ENCODE measurements at places on chromosomes 12 and 14.

GRCh38 chr12:124993626-124994436 is at the start of gene BRI3BP:
Gene BRI3BP (plus strand): TSS chr12:124993645. CDS start chr12:124993791, 146 bp downstream.
- no peak for DNase-seq

DNA sequence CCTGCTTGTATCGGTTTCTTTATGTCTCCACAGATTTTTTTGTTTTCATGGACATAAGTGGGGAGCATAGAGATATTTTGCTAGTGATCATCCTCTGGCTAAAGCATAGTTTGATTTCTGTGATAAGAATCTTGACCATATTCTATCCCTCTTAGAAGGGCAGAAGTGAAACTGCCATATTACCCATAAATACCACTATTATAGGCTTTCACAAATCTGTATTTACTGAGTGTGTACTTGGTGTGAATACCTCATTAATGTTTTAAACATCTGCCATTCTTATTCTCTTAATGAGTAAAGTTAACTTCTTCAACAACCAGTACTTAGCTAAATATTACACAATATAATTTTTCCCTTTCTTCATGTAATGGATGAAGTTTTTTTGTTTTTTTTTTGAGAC is 16.1 kb downstream of the WNK1 start:
- DNase-seq, result no peak

GRCh38 chr12:24947541-24948419 is 1.1 kb downstream of the BCAT1 start:
- no peak for DNase-seq

GRCh38 chr12:121799156-121799841 is 4.5 kb upstream of the SETD1B start:
- DNase-seq, result peak; percentile 70

DNA sequence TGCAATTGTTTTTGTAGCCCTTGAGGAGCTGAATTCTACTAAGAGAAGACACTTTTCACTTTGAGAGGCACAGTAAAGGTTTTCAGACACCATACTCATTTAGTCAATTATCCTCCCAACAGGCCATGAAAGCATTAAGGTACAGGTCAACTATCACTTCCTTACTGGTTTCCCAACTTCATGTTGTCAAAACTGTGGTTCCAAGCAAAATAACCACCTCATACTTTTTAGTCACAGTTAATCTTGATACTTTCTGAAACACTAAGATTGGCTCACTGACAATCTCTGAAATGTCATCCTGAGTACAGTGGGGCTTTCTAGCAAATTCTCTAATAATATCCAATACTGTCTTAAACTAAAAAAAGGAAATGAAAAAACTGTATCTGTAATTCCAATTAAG is 71.7 kb downstream of the SLC2A13 start:
- DNase-seq, result no peak

DNA sequence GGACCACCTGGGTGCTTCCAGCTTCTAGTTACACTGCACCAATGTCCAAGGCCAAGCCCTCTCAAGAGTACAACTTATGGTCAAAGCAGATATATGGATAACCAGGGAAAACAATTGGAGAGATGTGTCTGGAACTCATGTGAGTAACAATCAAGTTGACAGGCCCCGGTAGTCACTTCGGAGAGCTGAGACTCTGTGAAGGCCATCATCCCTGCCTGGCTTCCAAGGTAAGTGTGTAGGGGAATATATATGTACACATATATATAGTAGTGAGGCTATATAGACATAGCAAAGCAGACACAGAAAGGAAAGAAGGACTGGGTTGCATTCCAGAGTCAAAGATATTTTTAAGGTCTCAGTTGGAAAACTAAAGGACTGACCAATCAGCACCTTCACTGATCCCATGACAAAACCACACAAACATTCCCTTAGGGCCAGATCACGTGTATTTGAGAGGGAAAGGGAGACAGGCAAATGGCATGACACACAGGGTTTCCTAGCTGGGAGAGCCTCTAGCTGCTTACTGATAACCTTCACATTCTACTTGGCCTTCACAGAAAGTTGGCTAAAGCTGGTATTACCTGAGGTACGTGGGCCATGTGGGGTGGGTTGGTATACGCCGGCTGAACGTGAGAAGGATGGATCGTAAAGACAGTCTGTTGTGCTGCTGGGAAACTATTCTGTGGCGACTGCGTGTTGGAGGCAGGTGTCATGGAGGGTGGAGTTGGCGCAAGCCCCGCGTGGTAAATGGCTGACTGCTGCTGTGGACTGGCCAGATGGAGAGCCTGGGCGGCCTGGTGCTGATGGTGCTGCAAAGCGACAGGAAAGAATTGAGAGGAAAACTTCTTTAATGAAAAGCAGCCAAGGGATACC is 50.0 kb downstream of the SH2B3 start:
- no peak for DNase-seq

DNA sequence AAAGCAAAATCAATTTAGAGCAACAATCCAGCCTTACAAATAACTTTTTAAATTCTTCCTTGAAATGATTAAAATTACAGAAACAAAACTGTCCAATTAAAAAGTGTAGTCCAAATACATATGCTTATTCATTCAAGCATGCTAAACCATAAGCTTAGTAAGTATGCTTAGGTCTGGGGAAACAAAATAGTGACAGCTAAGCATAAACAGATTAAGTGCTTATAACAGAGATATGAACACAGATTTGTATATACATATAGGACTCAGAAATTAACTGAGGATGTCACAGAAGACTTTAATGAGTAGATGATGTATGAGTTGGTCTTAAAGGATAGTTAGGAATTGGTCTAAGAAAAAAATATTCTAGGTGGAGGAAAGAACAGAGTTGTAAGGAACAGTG is 41.8 kb downstream of the SCAF11 start:
- DNase-seq, result no peak

GRCh38 chr12:79455286-79455685 is 235.5 kb downstream of the PAWR start:
- DNase-seq, result no peak

DNA sequence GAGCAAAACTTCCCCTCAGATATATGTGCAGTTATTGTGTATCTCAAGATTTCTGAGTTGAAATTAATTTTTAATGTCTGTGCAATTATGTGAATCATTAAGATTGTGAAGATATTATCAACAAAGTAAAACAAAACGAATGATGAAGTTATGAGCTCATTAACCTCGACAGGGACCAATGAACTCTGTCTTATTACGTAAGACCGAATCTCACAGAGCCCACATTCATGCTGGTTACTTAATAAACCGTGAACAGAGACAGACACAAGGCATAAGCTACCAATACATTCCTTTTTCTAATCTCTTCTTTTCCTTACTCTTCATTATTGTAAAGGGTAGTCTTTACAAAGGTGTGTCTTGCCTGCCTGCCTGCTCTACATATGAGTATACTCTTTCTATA is 568.7 kb downstream of the RPS29 start:
- DNase-seq, result no peak

DNA sequence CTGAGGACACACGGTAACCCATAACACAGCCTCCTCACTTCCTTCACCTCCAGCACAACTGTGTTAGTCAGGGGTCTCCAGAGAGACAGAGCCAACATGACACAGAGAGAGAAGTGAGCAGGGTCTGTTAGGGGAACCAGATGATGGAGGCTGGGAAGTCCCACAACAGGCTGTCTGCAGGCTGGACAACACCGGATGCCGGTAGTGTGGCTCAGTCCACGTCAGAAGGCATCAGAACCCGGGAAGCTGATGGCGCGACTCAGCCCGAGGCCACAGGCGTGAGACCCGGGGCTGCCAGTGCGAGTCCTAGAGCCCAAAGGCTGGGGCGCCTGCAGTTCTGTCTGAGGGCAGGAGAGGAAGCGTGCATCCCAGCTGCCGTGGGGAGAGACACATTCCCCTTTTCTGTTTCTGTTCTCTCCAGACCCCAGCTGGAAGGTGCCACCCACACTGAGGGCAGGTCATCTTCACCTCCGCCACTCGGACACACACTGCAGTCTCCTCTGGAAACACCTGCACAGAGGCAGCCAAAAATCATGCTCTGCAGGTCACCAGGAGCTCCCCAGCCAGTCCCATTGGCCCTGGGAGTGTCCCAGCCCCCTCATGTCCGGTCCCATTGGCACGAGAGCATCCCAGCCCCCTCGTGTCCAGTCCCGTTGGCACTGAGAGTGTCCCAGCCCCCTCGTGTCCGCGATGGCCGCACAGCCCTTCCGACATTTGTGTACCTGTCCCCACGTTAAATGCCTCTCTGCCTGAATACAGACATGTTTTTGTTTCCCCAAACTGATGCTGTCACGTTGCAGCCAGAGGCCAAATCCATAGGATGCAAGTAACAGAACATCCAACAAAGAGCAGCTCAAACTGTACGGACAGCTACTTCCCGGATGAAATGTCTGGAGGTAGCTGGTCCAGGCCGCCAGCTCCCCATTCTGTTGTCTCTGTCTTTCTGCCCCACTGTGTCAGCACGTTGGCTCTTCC is 7.9 kb upstream of the FBRSL1 start:
- DNase-seq, result no peak

GRCh38 chr12:13436182-13436581 is 239.7 kb downstream of the EMP1 start:
- DNase-seq, result no peak

DNA sequence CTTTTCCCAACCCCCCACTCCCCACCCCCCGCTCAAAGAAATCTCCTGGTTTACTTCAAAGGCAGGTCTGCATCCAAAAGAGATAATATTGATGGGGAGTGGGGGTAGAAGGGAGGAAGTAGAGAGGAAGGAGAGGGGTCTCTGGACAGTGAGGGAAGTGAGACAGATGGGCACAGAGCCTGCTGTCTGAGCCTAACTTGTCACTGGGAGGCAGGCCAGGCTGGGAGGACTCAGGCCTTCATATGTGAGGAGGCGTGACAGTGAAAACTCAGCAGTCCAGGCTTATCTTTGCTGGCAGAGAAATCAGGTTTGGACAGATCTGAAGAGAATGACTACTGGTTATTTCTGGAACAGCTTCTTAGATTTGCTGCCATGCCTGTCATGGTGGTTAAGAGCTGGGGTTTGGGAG is 192.3 kb downstream of the NUAK1 start:
- DNase-seq, result no peak

- peak; percentile 45 for DNase-seq
Observed at GRCh38 chr14:95290871-95291431, 28.8 kb downstream of the CLMN start.

GRCh38 chr12:6758506-6759095 is 5.7 kb upstream of the MLF2 start:
- DNase-seq, result no peak

DNA sequence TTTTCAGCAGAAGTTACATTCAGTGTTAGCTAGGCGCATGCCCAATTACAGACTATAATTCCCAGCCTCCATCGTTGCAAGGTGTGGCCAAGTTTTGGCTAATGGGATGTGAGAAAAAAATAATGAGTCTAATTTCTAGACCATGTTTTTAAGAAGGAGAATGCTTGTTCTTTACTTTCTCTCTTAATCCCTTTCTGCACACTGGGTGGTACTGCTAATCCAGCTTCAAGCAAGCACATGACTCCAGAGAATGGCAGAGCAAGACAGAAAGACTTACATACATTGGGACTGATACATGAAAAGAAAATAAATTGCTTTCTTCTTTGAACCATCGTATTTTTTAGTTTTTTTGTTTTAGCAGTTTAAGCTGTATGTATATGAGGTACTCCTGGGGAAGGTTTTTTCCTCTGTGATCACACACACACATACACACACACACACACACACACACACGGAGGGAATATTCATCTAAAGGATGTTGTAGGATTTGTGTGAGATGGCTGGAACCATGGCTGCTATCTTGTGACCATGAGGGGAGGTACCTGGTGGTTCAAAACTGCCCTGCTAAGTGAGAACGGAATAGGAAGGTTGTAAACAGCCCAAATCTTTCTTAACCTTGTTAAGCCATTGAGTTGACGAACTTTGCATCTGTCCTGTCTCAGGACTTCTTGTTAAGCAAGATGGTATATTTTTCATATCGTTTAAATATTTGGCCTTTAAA is 34.3 kb upstream of the LTA4H start:
- no peak for DNase-seq

DNA sequence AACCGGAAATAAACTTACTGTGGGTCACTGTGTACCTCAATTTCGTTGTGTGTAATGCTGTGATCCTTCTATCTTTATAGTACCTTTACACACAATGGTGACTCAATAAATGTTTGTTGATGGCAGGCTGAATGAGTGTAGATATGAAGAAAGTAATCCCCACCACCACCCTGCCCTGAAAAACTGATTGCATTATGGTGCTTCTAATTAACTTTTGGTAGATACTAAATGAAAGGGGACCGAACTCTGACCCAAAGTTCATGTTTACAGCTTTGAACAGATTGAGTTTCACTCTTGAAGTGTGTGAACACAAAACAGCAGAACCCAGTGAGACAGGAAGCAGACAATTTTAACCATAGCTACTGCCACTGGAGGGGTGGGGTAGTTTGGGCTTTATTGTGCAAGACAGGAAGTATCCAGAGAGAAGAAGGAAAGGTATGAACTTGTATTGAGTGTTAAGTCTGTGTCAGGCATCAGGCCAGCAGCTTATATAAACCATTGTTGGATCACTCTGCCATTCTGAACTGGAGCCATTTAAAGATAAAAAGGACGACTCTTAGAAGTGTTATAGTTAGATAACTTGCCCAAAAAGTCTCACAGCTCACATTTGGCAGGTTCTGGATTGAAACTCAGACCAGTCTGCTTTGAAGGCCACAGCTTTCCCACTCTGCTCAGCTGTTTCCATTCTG is 197.0 kb upstream of the AMIGO2 start:
- peak; percentile 92 for DNase-seq

- no peak for DNase-seq
Observed at GRCh38 chr12:23657598-23657997, 291.9 kb downstream of the SOX5 start.

DNA sequence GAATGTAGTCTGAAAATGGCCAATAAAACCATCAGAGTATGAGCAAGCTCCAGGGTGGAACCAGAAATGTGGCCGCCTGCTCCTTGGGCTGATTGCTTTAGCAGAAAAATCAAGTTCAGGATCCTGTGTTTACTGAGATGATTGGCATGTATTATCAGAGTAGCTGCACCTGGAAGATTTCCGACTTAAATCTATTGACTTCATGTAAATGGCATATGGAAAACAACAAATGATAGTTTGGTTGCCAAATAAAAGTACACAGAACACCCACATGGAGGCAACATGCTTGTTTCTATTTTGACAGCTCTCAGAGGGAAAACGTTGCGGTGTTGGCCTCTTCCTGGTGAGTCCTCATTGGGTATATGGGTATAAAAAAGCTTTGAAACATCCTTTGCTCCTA is 31.3 kb downstream of the SOCS2 start:
- no peak for DNase-seq

DNA sequence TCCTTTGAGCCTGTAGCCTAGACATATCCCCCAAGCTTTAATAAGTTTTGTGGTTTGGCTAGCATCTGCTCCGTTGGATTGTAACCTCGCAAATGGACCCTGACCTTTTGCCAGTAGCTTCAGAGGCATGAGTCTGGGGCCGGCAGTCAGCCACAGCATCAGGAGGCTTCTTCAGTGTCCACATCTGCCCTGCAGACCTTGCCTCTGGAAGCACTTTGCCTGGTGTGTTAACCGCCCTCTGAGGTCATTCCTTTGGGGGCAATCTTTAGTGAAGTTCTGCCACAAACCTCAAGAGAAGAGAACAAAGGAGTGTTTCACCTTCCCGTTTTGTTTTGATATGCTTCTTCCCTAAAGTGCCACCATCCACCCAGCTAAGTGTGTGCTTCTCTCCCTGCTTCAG is 71.4 kb downstream of the GNS start:
- DNase-seq, result no peak

- no peak for DNase-seq
Observed at GRCh38 chr14:79937433-79937832, 273.9 kb downstream of the DIO2 start.

Measured in epithelial cell of prostate (primary cell).